Fibroblast of mammary gland (primary cell): ENCODE measurements at places on chromosomes 7 and 10.

DNA sequence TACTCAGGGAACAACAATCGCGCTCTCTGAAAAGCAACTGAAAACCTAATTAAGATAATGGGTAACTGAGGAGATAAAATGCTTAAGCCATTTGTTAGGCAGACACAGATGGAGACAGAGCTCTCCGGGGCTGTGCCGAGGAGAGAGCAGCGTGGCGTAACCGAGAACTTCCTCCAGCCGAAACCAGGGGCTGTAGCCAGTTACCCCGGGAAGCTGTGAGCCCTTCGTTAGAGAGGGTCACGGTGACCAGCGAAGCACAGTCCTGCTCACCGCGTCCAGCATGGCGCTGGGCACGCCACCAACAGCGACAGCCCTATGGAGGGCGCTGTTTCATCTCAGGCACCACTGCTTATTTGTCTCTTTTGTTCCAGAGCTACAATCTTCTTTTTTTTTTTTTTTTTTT lies 16.1 kb downstream of the PAPOLB start:
- peak; percentile 7 for DNase-seq

DNA sequence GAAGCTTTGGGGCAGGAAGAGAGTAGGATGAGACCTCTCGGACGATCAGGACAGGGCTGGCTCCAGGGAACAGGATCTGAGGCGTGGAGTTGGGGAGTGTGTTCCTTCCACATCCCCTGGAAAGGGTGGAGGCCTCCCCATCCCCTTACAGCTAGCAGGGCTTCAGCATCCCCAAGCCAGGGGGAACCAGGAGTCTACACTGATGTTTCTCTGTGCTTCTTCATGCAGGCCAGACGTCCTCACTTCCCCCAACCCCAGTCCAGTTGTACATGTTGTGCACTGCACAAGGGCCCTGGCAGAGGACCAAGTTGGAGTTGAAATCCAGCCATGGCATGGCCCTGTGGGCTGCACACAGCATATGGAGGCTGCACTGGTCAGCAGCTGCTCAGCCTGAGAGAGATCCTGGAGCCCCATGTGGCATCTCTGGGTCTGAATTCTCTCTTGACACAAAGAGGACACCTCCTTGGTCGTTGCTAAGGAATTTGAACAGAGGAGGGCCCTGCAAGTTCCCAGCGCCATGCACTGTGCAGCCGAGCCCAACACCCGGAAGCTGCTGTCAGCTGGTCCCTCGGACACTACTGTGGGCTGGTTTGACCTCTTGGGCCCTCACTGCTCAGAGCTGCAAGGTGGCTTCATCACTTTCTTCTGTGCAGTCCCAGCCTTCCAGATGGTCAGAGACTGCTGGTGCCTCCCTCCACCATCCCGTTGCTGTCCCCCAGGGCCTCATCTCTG lies 181.1 kb downstream of the DNAJB6 start:
- no peak for DNase-seq

DNA sequence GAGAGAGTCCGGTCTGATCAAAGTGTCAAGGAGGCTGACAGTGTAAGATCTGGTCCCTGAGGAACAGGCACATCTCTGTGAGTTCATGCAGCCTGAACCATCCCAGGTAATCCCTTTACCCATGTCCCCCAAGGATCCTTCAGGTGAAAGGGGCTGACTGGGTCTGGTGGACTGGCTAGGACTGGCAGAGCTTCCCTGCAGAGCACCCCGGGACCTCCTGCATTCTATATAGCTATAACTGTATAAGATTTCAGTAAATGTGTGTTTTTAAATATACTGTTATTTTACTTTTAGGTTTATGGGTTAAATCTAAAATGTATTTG lies 246.8 kb downstream of the ELMO1 start:
- no peak for DNase-seq

DNA sequence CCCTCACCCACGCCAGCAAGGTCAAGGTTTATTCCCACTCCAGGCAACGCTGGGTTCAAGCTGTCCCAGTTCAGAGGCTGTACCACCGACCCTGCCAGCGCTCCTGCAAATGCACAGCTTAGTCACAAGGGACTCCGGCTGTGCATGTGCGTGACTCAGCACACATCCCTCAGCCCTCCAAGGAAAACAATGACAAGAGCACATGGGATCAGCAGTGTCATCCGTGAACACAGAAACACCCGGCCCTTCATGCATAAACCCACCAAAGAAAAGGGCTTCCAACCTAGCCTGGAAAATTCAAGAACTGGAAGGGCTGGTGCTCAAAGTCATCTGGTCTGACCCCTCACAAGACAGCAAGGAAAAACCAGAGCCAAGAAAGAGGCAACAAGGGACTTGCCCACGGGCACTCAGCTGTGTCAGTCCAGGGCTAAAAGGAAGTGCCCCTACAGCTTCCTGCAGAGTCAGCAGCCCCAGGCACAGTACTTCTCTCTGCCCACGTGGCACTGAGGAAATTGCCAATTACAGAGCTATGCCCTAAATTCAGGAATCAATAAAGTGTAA lies 106.1 kb downstream of the KCNMA1 start:
- DNase-seq = peak; percentile 89

DNA sequence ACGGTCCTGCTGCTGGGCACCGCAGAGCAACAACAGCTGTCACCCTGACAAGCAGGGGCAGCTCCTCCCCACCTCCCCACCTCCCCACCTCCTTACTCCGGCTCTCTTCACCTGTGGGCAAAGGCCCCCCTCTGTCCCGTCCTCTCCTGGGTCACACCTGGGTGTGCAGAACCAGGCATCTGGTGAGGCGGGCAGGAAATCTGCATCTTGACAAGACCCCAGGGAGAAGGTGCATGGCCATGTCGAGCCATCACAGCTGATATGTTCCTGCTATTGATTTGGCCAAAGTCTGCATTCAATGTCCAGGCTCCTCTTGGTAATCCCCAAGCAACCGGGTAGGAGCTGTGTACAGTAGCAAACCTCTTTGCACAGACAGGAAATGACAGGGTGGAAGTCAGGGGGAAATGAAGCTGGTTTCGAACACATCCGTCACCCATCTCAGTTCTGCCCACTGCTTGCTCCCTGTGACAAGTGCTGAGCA lies 554.2 kb downstream of the DNAJB6 start:
- no peak for DNase-seq

- no peak for DNase-seq
These were observed 17.7 kb downstream of the SOSTDC1 start for GRCh38 chr7:16447876-16448275.

DNA sequence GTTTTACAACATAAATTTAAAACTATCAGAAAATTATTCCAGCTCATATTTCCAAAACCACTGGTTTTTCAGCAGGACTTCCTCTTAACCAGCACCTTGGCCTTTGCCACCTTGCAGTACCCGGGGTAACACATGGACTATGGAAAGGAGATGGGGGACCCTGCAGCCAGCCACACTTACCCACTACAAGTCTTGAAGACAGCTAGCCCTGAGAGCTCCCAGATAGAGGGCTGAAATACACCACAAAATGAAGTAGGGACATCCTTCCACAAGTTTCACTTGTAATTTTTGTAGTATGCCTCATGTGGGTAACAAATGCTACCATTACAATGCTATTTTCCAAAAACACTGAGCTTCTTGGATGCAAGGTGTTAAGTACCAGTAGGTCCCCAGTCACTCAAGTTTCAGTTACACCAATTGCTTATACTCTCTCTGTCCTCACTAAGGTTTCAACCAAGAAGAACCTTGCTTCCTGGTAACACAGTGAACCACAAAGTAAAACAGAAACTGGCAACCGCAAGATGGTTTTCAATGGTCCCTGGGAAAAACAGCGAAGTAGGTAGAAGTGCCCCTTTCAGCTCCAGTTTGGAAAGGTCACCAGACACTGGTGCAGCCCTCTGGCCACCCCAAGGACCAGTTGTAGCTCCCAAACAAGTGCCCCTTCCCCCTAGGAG lies 110.9 kb downstream of the SGMS1 start:
- no peak for DNase-seq

DNA sequence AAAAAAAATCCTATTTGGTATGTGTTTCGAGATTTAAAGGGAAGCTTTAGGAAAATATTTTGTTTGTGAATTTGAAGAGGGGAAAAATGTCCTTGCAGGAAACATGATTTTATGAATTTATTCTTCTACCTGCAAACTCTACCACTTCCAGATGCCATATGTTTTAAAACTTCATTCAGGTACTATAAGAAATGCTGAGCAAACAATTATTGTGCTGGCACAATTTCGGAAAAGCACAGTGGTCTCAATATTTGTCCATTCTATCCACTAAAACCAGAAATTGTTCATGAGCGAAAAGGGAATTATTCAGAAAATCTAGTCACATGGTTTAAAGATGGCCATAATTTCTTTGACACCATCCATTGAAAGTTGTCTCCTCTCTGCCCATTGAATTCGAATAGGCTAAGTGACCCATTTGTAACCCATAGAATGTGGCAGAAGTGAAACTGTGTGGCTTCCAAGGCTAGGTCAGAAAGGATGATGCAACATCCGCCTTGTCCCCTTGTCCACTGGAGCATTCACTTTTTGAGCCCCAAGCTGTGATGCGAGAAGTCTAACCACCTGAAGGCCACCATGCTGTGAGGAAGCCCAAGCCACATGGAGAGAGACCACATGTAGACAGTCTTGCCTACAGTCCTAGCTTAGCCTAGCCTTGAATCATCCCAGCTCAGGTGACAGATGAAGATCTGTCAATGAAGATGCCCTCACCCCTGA lies 189.8 kb upstream of the PRKCQ start:
- no peak for DNase-seq

DNA sequence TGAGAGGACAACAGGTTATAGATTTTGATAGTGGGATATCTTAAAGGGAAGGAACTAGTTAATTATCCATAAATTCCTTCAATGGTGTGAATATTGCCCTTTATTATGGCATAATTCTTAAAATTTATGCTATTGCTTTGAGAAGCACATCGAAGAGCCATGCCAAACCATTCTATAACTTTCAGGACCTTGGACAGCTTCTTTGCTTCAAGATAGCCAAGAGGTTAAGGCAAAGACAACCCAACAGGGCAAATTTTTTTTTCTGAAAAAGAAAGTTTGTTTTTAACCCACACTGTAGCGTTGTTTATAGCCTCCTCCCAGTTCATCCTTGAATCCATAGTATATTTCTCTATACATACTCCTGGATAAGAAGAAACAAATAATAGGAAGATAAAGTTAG lies 103.2 kb downstream of the NRG3 start:
- DNase-seq = peak; percentile 2

DNA sequence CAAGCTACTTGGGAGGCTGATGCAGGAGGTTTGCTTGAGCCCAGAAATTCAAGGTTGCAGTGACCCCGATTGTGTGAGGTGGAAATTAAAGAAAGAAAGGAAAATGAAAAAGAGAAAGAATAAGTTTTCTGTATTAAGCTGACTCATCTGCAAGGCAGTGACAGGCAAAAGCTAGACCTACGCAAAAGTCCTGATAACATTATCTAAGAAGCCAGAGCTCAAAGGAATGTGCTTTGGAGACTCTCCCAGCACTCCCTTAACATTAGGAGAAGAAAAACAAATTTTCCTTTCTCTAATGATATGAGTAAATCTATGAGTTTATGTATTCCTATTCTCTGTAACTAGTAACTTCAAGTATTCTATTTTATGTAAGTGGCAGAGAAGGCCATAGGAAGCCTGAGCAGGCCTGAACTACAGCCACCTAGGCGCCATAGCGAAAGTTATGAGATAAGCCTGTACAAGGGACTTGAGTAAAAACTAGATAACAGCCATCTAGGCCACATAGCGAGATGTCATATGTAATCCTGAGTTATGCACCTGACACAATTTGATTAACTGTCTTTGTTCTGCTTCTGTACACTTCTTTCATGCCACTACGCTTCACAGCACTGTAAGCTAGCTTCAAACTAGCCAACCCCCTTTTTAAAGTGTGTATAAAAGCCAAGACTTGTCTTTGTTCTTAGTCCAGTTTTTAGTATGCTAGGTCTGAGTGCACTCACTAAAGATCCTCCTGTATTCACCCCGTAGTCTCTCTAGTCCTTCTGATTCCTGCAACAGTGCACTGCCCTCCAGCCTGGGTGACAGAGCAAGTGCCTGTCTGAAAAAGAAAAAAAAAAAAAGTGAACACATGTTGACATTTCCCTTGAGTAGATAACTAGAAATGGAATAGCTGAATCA lies 9.4 kb upstream of the ZWINT start:
- DNase-seq = peak; percentile 7

- no peak for DNase-seq
These were observed 115.7 kb downstream of the MAD1L1 start for GRCh38 chr7:2116989-2117591.

- no peak for DNase-seq
These were observed 688.5 kb downstream of the PARD3 start for GRCh38 chr10:34126371-34127151.

DNA sequence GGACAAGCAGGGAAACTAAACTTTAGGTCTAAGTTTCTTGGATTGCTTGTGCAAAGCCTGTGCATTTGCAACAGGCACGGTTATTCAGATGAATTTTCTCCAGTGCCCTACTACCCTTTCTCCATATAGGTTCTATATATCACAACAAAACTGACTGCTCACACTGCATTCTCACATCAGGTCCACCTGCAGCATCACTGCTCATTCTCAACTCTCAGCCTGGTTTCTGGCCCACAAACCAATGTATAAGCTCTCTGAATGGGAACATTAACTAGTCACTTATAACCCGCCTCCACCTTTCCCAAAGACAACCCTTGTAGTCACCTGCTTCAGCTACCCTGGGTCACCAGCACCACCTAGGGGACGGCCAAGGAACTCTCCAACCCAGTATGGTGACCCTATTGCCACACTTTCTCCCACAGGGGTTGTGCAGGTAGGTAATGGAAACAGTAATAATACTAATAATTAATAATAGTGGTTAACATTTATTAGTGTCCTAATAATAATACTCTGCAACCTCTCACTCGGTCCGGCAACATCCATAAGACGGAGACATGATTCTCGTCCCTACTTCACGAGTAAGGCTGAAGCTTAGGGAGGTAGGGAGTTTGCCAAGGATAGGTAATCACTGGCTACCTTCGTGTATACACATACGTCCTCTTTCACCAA lies 97.3 kb downstream of the CLEC2L start:
- DNase-seq = peak; percentile 35

DNA sequence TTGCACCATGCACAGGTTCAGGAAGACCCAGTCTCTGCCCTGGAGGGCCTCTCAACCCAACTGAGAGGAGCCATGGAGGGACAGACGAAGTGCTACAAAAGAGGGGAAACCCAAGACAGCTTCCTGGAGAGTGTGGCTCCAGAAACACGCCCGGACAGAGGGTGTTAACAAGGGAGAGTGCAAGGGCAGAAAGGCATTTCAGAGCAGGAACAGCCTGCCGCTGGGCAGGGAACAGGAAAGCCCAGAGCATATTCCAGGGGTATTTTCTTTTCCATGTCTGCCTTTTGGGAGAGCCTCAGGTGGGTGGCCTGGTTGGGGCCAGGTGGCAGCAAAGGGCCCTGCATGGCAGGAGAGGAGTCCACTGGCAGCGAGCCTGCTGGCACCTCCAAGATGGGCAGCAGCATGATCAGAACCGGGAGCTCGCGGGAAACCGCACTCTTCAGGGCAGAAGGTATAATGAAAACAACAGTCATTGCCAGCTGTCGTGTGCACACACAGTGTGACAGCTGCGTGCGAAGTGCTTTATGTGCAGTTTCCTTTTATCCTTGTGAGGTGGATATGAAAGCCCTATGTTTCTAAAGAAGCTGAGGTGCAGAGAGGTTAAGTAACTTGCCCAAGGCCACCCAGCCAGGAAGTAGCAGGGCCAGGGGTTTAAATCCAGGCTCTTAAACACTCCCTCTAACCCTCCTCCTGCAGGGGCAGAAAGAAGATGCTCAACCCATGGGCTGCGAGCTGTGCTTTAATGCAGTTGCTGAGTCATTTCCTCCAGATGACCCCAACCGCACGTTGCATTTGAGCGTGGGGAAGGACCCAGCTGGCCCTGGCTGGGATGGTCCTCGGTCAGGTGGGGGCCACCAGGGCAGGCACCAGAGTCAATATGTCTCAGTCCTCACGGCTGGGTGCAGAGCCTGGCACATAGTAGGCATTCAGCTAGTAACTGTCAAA lies 128.6 kb downstream of the OAT start:
- peak; percentile 13 for DNase-seq

- DNase-seq = peak; percentile 53
These were observed 277.6 kb downstream of the KCNMA1 start for GRCh38 chr10:77359950-77360520.
